NCI-H1436 treated with DMSO at 0.1 percent for 48 hours (cell line): ENCODE measurements at places on chromosomes 4 and X.

- no peak for DNase-seq
These were observed 238.8 kb downstream of the MGST2 start for GRCh38 chr4:139904406-139904805.

- DNase-seq: no peak
These were observed 93.5 kb upstream of the SLIT2 start for GRCh38 chr4:20158195-20158594.

- DNase-seq: no peak
These were observed 50.8 kb downstream of the GRIA2 start for GRCh38 chr4:157271166-157271869.

DNA sequence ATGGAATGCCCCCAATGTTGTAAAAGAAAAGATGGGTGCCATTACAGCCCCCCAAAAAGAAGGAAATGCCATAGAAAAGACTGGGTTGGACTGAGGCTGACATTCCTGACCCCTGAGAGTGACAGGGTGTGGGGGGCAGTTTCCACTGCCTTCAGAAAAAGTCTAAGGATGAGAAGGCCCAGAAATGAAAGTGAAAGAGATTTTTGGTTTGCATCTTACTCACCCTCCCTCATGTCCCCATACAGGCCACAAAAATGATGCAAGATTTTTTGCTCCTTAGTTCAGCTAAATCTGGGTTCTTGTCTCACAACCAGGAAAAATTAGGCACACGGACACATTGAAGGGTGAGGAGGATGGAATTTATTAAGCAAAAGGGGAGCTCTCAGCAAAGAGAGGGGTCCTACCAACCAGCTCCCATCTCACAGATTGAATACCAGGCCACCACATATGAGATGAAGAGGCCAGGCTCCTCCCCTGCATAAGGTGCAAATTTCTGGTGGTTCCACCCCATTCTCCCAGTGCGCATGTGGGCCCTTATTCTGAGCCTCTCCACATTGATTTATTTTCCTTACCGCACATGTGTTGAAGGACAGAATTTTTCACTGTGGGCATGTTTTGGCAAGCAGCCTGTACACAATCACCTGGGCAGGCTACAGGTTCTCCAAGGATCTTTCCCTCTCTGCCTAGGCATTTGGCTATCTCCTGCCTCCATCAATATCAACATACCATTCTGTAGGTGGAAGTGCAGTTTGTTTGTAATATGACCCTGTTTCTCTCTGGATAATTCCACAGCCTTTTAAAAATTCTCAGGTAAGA lies 18.8 kb downstream of the PPP4R3C start:
- no peak for DNase-seq
